ENCODE measurements at places on chromosomes 3 and 15.

- no peak overlapping the region for H3K4me3 ChIP-seq
- no peaks in the 10 kb centered on the region for H3K36me3 ChIP-seq
- DNase-seq, result no peak
- H3K4me1 ChIP-seq, result peaks cover 15% of the 10 kb centered on the region
- H3K27me3 ChIP-seq, result peaks cover 17% of the 10 kb centered on the region
These were observed 47.0 kb upstream of the SYNM start for GRCh38 chr15:99057697-99058420.

DNA sequence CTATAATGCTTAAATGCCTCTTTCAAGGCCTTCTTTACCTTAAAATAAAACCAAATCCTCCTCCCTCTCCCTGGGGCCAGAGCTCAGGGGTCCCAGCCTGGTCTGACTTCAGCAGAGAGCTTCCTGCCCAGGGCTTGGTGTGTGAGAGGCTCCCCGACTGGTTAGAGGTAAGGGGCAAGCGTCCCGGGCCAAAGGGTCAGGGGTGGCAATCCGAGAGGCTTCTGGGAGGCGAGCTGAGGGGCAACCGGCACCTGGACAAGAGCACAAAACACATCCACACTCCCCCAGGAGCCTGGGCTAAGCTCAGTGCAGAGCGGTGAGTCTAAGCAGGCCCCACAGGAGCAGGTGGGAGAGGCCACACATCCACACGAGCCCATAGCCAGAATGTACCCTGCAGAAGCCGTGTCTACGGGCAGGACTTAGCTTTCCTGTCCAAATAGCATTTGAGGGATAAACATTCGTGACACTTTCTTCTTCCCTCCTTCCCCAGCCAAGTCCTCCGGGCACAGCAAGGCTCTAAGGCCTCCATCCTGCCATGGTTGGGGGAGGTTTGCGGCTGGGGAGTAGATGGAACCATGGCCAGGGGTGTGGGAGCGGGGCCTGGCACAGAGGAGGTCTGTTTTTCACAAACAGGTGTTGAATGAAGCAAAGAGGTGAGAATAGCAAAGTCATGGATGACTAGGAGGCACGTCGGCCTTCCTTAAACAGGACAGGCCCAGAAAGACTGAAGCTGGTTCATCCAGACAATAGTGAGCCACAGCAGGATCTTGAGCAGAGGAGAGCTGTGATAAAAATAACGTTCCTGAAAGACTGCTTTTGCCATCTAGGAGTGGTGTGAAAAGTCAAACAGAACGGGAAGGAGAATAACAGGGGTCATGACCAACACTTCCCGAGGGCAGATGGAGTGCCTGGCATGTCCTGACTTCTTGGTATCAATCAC lies 98.7 kb upstream of the IQSEC1 start:
- no peak overlapping the region for H3K4me3 ChIP-seq
- H3K4me1 ChIP-seq, result no peaks in the 10 kb centered on the region
- H3K27ac ChIP-seq, result no peak overlapping the region
- no peaks in the 10 kb centered on the region for H3K27me3 ChIP-seq
- DNase-seq, result no peak

DNA sequence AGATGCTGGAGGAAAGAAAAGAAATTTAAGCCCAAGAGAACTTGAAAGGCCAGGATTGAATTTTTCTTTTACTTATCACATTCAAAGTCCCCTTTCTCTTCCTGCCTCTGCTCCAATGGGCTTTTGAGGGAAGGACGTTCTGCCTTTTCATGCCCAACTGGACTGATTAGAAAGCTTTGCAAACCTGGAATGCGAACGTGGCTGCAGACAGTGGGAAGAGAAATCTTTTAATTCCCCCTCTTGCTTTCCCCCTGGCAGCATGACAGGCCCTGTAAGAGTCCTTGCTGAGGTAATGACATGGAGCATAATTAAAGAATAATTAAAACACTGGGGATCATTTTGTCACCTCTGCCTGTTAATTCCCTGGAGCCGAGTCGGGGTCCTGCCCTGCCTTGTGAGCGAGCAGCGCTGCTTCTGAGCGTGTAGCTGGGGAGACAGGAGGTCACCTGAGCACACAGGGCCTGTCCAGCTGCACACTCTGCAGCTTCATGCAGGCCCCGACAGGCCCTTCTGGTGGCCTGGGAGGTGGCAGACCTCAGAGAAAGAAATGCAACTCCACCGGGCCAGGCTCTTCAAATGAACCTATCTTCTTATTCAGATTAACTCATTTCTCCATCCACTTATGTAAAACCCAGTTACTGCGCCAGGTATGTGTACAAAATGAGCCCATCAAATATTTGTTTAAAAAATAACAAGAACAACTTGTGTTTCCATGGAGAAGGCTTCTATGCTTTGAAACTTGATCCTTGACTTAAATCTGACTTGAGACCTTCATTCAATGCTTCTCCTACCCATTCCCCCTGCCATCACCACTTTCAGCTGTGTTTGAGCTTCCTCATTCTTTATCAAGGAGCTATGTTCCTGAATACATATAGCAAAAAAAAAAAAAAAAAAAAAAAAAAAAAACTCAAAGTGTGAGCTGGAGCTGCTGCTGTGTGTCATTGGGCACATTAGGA lies 628.2 kb upstream of the CFAP20DC start:
- H3K4me1 ChIP-seq, result no peaks in the 10 kb centered on the region
- H3K27ac ChIP-seq, result no peak overlapping the region
- H3K27me3 ChIP-seq, result no peaks in the 10 kb centered on the region
- no peak overlapping the region for H3K4me3 ChIP-seq
- DNase-seq, result no peak
- H3K36me3 ChIP-seq, result no peaks in the 10 kb centered on the region

DNA sequence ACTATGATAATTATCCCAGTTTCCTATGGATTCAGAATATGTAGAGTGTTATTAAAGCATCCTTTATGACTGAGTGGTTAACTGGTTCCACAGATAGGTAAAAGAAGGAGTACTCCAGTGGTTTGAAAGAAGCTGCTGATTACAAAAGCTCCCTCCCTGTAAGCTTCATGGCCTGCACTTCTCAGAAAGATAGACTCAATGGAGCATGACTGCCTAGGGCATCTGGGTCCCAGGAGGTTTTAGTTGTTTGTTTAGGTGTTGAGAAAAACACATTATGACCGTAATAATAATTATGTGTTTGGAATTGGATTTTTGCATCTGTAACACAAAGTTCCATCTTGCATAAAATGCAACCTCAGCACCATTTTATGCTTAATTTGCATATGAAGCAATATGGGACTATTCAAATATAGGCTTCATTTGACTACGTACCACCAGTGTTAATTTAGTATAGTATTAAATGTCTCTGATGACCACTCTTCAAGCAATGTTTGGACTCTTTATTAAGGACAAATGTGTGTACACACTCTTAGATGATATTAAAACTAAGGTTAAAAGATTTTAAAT lies 121.1 kb downstream of the ROBO2 start:
- DNase-seq, result no peak
- no peaks in the 10 kb centered on the region for H3K4me1 ChIP-seq
- H3K27ac ChIP-seq, result no peak overlapping the region
- no peaks in the 10 kb centered on the region for H3K27me3 ChIP-seq
- no peak overlapping the region for H3K4me3 ChIP-seq
- H3K36me3 ChIP-seq, result no peaks in the 10 kb centered on the region

- H3K36me3 ChIP-seq, result no peaks in the 10 kb centered on the region
- H3K27me3 ChIP-seq, result no peaks in the 10 kb centered on the region
- H3K27ac ChIP-seq, result no peak overlapping the region
- no peak for DNase-seq
- no peak overlapping the region for H3K4me3 ChIP-seq
- H3K4me1 ChIP-seq, result no peaks in the 10 kb centered on the region
These were observed 18.1 kb downstream of the CPA3 start for GRCh38 chr3:148883163-148883562.

GRCh38 chr3:16589867-16590624 lies 15.2 kb downstream of the DAZL start:
- H3K36me3 ChIP-seq, result no peaks in the 10 kb centered on the region
- DNase-seq, result no peak
- H3K4me1 ChIP-seq, result no peaks in the 10 kb centered on the region
- no peak overlapping the region for H3K27ac ChIP-seq
- H3K4me3 ChIP-seq, result no peak overlapping the region
- H3K27me3 ChIP-seq, result no peaks in the 10 kb centered on the region

DNA sequence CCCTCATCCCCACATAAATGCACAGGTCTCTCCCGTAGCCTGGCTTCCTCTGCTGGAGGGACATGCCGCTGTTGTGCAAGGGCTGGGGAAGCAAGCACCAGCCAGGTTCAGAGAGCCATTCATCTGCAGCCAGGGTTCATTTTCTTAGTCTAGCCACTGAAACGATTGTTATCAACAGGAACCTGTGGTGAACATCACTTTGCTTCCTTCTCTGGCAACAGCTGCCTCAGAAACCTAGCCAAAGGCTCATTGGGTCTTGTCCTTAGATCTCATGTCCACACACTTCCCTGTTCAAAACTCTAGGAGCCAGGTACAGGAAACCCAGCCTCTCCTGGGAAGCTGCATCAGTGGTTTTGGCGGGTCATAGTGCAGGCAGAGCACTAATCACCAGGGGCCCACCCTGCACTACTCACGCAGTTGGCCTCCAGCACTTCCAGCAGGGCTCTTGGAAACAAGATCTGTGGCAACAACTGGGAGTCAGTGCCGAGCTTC lies 47.0 kb downstream of the OXNAD1 start:
- peak; percentile 60 for DNase-seq
- peaks cover 85% of the 10 kb centered on the region for H3K4me1 ChIP-seq
- peak overlapping the region; percentile 37 for H3K27ac ChIP-seq
- H3K4me3 ChIP-seq, result peak overlapping the region; percentile 1

DNA sequence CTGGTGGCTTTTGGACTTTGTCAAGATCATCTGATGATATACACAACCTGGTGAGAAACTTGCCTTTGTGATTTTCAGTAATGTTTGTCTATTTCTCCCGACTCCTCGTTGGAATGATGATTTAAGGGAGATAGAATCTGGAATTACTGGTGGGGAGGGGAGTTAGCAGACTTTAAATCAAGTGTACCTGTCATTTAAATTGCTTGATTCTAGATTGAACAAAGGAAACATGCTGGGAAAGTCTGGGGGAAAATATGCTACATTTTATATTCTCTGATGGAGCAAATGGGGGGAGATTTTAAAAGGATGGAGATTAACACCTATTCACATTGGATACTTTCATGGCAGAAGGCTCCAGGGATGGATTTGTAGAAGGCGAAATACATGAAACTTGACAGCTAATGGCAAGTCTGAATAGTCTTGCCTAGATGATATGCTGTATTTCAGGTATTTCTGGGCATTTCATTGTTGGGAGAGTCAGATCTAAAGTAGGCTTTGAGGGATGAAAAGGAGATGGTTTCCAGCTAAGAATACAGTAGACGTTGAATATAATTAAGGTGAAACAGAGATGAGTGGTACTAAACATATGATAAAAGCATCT lies 189.1 kb upstream of the PDZRN3 start:
- H3K4me3 ChIP-seq, result no peak overlapping the region
- no peak overlapping the region for H3K27ac ChIP-seq
- no peaks in the 10 kb centered on the region for H3K4me1 ChIP-seq
- DNase-seq, result no peak
- H3K36me3 ChIP-seq, result no peaks in the 10 kb centered on the region
- no peaks in the 10 kb centered on the region for H3K27me3 ChIP-seq

DNA sequence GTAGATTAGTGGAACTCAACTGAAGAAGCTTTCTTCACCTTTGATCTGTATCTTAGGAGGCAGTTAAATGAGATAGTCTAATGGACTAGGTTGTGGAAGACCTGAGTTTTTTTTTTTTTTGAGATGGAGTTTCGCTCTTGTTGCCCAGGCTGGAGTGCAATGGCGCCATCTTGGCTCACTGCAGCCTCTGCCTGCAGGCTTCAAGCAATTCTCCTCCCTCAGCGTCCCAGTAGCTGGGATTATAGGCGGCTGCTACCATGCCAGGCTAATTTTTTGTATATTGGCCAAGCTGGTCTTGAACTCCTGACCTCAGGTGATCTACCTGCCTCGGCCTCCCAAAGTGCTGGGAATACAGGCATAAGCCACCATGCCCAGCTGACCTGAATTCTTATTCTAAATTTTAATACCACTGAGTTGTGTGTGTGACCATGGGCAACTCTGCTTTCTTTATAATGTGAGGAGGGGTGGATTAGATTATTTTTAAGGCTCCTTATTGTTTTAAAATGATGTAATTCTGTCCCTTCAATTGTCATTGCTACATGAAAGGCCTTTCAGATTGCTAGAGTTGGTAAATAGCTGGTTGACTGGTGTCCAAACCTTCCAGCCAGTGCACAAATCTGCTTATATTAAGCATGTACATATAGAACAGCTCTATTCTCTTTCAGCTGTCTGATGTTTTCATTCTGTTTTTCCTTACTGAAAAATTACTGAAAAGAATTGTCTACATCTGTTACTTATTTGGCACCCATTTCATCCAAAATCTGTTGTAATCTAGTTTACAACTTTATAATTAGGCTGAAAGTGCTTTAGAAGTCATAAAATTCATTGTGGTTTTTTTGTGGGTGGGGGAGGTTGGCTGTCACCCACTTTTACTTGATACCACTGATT lies 2.3 kb downstream of the LNP1 start:
- no peak for DNase-seq
- no peaks in the 10 kb centered on the region for H3K27me3 ChIP-seq
- H3K4me3 ChIP-seq, result no peak overlapping the region

- DNase-seq, result peak; percentile 84
- peak overlapping the region; percentile 94 for H3K27ac ChIP-seq
- H3K27me3 ChIP-seq, result no peaks in the 10 kb centered on the region
- peaks cover 80% of the 10 kb centered on the region for H3K4me1 ChIP-seq
- H3K4me3 ChIP-seq, result no peak overlapping the region
- H3K36me3 ChIP-seq, result no peaks in the 10 kb centered on the region
These were observed 105.8 kb upstream of the RASGRP1 start for GRCh38 chr15:38670128-38671005.

DNA sequence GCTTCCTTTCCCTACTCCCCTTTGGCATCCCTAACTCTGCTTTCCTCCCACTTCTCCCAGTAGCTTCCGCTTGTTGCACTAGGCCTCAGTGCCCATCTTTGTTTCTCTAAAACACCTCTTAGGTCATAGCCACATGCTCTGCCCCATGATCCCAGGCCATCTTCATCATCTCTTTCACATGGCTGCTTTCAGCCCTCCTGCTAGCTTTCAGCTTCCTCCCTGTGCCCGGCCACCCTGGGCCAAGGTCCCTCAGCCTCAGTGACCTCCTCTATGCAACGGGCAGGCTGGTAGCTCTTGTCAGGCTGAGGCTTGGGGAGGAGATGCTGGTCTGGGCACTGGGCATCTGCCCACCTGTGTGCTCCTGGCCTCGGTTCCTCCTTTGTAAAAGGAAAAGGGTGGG lies 2.3 kb downstream of the PLEKHO2 start:
- peak overlapping the region; percentile 88 for H3K4me3 ChIP-seq
- H3K27ac ChIP-seq, result peak overlapping the region; percentile 49
- H3K36me3 ChIP-seq, result peaks cover 24% of the 10 kb centered on the region

- no peak overlapping the region for H3K4me3 ChIP-seq
- no peaks in the 10 kb centered on the region for H3K36me3 ChIP-seq
- peak; percentile 25 for DNase-seq
- no peaks in the 10 kb centered on the region for H3K27me3 ChIP-seq
These were observed 238.7 kb upstream of the P2RY1 start for GRCh38 chr3:152595975-152596821.

DNA sequence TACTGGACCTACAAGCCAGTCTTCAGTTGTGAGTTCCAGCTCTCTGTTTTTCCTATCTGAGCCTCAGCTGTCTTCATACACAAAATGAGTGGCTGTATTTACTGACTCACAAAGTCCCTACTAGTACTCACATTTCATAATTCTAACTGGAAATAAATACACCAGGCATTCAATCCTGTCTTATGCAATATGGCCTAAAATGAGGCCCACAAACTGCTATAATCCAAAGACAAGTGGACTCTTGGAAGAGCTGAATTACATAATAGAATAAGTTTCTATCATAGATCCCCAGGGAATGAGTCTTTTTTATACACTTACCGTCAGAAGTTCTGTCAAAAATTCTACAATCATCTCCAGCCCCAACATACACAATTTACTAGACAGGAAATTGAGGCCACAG lies 211.9 kb downstream of the LRRN1 start:
- H3K27me3 ChIP-seq, result no peaks in the 10 kb centered on the region
- H3K4me3 ChIP-seq, result no peak overlapping the region
- no peaks in the 10 kb centered on the region for H3K4me1 ChIP-seq
- no peak for DNase-seq
- no peak overlapping the region for H3K27ac ChIP-seq

Data from CD4-positive, alpha-beta T cell (primary cell).